LNCaP clone FGC (cell line): ENCODE measurements at places on chromosomes 13 and 19.

DNA sequence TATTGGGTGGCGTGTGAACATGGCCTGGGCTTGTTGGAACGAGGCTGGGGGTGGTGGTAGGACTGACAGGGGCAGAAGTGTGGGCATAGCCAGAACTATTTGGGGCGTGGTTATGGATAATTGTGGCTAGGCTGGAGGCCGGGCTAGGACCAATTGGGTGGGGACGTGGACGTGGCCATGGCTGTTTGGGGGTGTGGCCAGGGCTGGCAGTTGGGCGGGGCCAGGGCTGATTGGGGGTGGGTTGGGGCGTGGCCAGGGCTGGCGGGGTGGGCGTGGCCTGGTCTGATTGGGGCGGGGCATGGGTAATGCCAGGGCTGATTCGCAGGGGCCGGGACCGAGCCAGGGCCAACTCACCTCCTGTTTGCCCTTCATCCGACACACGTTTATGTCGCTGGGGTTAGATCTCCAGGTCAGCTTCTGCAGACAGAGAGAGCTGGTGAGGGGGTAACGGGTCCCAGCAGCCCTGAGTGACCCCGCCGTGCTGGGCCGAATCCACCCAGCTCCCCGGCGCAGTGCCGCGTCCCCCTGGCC lies 2.8 kb downstream of the SEMA6B start:
- DNase-seq, result no peak

- peak; percentile 93 for DNase-seq
These were observed 15.9 kb downstream of the ZNF787 start for GRCh38 chr19:56105090-56105701.

DNA sequence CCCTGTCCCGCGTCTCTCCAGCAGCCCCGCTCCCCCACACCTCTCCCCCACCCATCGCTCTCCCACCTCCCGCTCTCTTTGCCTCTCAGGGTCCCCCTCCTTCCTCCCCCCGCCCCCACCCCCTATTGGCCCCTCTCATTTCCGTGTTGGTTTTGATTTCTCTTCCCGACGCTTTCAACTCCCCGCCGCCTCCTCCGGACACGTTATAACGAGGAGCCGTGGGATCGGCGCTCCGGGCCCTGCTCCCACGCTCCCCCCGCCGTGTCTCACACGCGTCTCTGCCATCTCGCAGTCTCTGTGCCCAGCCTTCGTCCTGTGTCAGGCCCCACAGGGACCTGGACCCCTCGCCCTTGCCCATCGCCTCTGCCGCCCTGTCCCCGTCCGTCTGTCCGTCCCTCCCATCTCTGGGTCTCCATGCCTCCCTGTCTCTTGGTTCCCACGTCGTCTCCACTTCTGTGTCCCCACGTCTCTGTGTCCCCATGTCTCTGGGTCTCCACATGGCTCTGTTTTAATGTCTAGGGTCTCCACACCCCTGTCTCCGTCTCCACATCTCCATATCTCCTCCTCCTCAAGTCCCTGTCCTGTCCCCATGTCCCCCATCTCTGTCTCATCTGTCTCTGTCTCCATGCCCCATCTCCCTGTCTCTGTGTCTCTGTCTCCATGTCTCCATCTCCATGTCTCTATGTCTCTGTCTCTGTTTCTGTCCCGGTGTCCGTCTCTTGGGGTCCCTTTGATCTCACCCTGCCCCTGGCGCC lies 13.1 kb downstream of the ERFL start:
- no peak for DNase-seq

DNA sequence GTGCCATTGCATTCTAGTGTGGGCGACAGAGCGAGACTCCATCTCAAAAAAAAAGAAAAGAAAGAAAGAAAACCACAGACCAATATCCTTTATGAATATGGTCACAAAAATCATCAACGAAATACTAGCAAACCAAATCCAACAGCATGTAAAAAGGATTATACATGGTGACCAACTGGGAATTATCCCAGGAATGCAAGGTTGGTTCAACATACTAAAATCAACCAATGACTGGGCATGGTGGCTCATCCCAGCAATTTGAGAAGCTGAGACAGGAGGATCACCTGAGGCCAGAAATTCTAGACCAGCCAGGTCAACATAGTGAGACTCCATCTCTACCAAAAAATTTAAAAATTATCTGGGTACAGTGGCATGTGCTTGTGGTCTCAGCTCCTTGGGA lies 7.2 kb downstream of the TSKS start:
- DNase-seq, result no peak

GRCh38 chr19:49116544-49116943 lies 2.4 kb downstream of the LIN7B start:
- DNase-seq, result no peak

GRCh38 chr13:95480791-95481780 lies 71.4 kb upstream of the CLDN10 start:
- DNase-seq, result no peak

- DNase-seq, result no peak
These were observed 345.7 kb downstream of the MTUS2 start for GRCh38 chr13:29165840-29166239.

- DNase-seq, result no peak
These were observed 298 bp upstream of the FAM98C start for GRCh38 chr19:38402623-38402966.

DNA sequence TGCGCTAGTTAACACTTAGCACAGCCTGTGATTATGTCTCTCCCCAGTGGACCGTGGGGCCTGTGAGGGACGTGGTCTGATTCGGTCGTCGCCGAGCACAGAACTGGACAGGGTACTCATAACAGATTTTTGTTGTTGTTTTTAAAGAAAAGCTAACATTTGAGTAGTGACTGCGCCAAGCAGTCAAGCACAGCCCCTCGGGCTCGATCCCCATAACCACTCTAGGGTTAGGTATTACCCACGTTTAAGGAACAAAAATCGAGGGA lies 805 bp upstream of the PTOV1 start:
- DNase-seq, result no peak
